ENCODE measurements at places on chromosomes 5 and 9.

GRCh38 chr5:132684922-132685720 is 11.3 kb downstream of the IL4 start:
- DNase-seq = no peak

DNA sequence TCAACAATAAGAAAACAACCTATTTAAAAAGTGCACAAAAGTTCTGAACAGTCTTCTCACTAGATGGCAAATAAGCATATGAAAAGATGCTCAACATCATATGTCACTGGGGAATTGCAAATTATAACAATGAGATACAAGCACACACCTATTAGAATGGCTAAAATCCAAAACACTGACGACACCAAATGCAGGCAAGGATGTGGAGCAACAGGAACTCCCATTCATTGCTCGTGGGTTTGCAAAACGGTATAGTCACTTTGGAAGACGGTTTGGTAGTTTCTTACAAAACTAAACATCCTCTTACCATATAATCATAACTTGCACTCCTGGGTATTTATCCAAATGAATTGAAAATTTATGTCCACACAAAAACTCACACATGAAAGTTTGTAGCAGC is 100.9 kb upstream of the TBC1D2 start:
- DNase-seq = no peak

DNA sequence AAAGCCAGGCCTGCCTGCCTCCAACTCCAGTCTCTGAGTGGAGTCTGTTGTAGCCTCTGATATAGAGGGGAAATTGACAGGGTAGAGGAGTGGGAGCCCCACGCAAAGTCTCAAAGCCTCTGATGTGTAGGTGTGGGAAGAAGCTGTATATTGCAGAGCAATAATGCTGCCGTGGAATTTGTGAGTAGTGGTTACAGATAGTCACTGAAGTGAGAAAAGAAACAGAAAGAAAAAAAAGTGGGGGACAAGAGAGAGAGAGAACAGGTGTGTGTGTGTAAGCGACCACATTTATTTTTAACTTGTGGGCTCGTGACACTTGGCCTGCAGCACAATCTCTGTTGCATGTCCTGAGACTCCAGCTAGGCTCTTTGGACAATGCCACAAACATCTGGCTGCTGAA is 227.8 kb downstream of the NSG2 start:
- no peak for DNase-seq

DNA sequence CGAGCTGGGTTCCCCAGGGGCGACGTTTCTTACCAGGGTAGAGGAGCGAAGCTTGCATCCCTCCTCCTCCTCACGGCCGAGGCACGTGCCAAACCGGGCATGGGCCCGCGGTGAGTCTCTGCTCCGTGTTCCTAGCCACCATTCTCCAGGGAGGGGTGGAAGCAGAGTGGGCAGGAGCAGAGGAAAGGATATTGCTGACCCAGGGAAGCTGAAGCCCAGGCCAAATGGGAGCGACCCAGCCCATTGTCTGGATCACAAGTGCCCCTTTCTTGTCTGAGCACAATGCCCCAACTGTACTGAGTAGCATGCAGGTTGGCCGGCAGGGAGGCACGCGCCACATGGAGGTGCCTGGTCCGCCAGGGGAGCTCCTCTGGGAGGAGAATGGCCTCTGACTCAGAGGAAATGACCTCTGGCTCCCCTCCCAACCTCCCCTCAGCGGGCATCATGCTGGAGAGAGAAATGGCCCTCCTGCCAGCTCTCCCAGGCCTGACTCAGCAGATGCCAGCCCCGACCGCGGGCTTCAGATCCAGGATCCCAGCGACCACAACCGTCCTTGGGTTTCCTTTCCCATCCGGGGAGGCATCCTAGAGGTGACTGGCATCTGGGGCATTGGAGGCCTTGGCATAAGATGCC is 1.1 kb downstream of the PRR7 start:
- peak; percentile 81 for DNase-seq

DNA sequence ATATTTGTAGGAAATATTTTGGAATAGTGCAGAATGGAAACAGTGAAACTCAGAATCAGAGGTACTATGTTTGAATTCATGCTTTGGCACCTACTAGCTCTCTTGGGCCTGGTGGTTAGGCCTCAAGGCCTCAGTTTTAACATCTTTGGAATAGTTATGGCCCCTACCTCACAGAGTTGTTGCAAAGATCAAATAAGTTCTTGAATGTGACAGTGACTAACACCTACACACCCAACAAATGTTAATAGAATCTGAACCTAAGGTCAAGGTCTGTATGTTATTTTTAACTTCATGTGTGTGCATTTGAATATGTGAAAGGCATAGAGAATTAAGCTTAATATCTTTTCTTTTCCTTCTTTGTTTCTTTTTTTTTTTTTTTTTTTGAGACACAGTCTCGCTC is 87.3 kb downstream of the SLC44A1 start:
- DNase-seq = no peak

GRCh38 chr9:130364619-130365322 is 80.0 kb upstream of the ASS1 start:
- DNase-seq = no peak

DNA sequence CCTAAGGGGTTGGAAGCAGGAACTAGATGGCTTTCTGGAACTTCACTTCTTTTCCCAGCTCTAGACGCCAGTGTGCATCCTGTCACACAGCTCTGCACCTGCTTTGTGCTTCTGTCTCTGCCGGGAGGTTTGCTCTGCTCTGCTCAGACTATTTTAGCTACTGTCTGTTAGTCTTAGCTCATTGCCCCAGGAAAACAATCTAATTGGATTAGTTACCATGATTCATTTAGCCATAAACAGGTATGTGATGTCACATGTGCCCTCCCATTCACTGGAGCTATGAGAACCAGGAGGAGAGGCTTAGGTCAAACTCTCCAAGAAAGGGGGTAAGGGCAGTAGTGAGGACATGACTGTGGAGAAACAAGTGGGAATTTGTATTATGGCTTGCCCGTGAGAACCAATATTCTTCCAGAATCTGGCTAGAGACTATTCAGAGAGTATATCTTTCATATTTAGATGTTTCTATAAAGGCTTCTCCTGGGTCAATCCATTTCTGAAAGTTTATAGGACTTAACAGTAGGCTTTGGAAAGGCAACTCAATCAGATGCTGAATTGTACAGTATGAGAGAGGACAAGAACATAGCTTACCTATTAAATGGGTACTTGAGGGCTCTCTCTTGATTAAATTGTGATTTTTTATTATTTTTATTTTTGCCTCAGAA is 22.4 kb upstream of the NREP start:
- no peak for DNase-seq

- DNase-seq = no peak
Observed at GRCh38 chr9:116087751-116088194, 65.8 kb upstream of the PAPPA start.

GRCh38 chr5:41875121-41875520 is 4.9 kb upstream of the OXCT1 start:
- no peak for DNase-seq

- DNase-seq = no peak
Observed at GRCh38 chr5:96692441-96692840, 30.3 kb downstream of the CAST start.

GRCh38 chr9:128420651-128421481 is at the start of gene CERCAM:
Gene CERCAM, plus strand, starts transcription at chr9:128420857. Its CDS starts 21 bp downstream, at chr9:128420878.
- peak; percentile 63 for DNase-seq

GRCh38 chr5:10220248-10220647 is 29.4 kb downstream of the ATPSCKMT start:
- DNase-seq = no peak

DNA sequence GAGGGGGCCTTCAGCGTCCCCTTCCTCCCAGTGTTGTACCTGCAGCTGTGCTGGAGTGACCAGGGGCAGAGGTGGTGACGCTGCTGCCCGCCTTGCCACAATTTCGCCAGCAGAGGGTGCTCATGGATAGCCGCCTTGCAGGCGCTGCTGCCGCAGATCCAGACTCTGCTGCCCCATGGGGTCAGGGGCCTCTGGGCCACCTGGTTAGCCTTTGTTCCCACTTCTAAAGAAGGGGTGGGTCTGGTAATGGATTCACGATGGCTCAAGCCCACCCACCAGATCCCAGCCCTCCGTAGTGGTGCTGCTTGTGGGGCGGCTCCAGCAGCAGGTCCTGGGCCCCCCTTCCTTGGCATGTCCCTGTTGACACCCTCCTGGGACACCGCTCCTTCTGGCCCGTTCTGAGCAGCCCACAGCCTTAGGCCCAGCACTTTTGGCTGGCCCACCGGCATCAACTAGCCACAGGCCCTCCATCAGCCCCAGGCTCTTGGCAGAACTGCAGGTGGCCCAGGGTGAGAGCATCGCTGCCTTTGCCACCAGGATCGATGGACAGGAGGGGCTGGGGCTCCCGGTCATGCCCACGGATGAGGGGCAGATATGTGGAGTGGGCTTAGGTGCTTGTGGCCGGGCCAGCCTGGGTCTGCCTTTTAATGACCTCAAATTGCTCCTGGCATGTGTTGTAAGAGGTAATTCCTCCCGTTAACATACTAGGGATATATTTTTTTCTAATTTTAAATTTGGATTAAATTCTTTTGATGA is 57.2 kb downstream of the COL5A1 start:
- DNase-seq = peak; percentile 90

- DNase-seq = no peak
Observed at GRCh38 chr9:94870793-94871558, 144.5 kb downstream of the AOPEP start.

- no peak for DNase-seq
Observed at GRCh38 chr9:31078175-31078574, 1306.3 kb upstream of the ACO1 start.

- no peak for DNase-seq
Observed at GRCh38 chr9:35858458-35858857, 11.7 kb downstream of the OR13J1 start.

DNA sequence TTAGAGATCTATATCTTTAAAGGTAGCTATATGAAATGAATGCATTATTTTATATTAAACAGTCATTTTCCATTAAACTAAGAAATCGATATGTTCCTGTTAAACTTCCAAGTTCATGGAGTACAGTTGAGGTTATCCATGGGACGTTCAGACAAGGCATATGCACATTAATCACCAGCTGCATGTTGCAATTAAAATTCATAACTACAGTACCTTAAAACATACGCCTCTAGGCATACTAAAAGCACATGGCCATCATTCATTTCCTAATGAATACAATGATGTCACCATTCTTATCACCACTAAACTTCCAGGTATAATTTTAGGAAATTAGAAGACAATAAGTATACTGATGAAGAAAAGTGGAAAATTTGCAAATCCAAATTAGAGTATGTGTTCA is 174.3 kb downstream of the CDH12 start:
- no peak for DNase-seq

DNA sequence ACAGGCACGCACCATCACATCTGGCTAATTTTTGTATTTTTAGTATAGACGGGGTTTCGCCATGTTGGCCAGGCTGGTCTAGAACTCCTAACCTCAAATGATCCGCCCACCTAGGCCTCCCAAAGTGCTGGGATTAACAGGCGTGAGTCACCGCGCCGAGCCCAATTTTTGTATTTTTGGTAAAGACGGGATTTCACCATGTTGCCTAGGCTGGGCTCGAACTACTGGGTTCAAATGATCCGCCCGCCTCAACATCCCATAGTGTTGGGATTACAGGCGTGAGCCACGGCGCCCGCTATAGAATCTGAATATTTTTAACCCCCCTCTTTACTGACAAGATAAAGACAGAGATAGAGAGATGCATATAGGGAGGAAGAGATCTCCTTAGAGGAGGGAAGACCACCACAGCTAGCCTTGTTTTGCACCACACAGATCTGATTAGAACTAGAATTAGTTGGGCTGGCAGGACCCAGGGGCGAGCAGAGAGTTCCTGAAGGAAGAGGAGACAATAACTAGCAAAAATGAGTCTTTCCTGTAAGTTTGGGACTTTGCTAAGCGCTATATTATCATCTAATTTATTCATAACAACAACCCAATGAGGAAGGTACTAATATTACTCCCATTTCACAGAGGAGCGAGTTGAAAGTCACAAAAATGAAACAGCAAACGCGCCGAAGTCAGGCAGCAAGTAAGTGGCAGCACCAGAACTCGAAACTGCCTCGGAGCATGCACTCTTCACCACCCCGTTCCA is 1.5 kb upstream of the ANKHD1 start:
- DNase-seq = no peak

DNA sequence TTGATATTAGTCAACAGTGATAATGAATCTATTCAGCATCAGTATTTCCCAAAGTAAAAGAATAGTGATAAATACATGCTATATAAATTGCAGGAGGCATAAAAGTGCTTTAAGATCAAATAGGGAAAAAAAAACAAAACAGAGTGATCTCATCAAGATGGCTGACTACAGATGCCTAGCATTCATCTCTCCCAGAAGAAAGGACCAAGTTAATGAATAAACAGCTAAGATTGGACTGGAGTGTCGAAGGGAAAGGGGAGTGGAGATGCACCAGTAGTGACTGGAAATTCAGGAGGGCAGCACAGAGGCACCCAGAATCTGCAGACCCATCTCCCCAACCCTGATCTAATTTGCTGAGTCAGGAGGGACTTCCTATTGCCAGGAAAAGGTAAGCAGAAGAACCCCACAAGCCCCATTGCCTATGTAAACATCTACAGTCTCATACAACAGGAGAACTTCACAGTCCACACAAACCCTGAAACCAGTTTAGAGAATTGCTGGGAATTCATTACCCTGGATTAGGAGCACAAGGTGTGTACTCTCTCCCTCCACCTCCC is 699.4 kb downstream of the PTPRD start:
- no peak for DNase-seq

DNA sequence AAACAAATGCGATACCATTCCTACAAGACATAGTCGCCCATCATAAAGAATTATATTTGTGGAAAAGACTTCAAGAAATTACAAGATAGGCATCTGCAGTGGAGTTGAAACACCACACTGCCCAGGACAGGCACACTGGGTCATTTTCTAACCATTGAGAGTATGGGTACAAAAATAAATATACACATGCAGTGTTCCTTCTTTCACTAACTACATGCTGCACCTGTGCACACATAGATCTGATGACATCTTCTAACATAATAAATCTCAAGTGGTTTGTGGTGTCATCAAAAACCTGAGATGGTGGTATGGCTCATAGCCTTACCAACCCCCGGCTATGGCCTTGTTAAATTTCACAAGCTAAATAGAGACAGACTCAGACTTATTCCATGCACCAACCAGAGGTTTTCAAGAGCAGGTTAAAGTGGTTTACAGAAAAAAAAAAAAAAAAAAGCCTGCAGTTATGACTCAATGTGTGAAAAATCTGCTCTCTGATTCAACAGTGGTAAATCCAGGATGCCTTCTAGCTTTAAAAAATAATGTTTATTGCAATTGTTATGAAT is 12.4 kb upstream of the NFIB start:
- DNase-seq = no peak

- DNase-seq = no peak
Observed at GRCh38 chr9:7392148-7392547, 407.4 kb downstream of the DMAC1 start.

- no peak for DNase-seq
Observed at GRCh38 chr5:104569621-104570020, 1007.0 kb upstream of the NUDT12 start.

GRCh38 chr5:17665836-17666235 is 31.6 kb downstream of the TAF11L14 start:
- DNase-seq = no peak

DNA sequence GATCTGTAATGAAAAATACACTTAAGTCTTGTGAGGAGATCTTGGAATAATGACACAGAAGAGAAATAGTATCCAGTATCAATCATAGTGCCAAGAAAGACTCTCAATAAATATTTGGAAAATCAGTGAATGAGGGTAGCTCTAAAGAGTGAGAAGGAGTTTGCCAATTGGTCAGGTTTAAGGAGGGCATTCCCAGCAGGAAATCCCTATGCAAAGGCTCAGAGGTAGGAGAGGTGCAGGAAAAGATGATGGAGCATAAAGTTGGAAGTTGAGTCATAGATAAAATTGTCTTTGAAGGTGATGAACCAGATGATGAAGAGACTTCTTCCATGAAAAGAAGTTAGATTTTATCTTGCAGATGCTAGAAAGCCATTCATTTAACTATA is 27.8 kb downstream of the TNPO1 start:
- DNase-seq = no peak

- no peak for DNase-seq
Observed at GRCh38 chr5:143428155-143428554, 24.7 kb upstream of the NR3C1 start.
